ENCODE measurements at places on chromosomes 13 and 19.

- DNase-seq = no peak
These were observed 324.4 kb downstream of the NDFIP2 start for GRCh38 chr13:79805317-79805716.

- DNase-seq = no peak
These were observed 21.2 kb downstream of the PROZ start for GRCh38 chr13:113179374-113180230.

DNA sequence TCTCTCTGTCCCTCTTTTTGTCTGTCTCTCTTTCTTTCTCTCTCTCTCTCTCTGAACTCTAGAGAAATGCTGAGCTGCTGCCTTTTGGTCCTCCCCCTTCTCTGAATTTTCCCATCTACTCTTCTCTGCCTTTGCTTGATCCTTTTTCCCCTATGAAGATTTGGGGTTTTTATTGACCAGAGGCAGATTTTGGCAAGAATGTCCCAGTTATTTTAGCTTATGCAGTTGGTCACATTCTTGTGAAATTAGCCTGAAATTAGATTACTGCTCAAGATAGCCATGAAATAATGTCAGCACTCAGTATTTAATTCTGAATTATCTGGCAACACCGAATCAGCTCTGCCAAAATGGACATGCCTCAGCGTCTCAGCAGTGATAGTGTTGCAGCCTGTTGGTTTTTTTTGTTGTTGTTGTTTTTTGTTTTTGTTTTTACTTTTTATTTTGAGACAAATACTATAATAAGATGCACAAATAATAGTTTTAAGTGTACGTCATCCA is 17.2 kb upstream of the SPART start:
- DNase-seq = no peak

DNA sequence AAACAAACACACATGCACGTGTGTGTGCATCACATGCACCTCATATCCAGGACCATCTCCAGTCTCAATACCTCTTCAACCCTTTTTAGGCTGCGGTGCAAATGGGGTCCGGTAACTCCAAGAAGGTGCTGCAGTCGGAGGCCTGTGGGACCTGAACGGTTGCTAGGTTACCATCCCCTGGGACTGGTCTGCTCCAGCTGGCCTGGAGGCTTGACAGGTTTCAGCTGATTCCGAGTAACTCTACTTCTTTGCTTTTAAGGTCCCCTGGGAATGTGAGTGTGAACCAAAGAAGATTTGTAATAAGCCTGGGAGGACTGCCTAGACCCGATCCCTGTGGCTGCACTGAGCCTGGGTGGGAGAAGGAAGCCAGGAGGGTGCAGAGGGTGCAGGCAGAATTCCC is 117.5 kb downstream of the CCNA1 start:
- no peak for DNase-seq

DNA sequence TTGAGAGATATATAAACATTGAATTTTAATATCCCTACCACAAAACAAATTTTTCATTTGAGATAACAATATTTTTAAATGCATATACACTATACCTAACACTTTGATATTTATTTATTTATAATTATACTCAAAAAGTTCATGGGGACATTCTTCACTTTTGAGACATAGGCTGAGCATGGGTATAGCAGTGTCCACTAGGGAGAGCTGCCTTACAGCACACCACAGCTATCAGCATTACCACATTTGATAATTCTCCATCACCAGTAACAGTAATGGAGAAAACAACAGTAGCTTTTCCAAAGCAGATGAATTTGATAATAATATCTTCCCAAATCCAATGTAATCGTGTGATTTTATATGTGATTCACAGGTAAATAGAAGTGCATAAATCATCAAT is 626.1 kb downstream of the DACH1 start:
- DNase-seq = no peak
